ENCODE measurements at places on chromosomes 3 and 15.

DNA sequence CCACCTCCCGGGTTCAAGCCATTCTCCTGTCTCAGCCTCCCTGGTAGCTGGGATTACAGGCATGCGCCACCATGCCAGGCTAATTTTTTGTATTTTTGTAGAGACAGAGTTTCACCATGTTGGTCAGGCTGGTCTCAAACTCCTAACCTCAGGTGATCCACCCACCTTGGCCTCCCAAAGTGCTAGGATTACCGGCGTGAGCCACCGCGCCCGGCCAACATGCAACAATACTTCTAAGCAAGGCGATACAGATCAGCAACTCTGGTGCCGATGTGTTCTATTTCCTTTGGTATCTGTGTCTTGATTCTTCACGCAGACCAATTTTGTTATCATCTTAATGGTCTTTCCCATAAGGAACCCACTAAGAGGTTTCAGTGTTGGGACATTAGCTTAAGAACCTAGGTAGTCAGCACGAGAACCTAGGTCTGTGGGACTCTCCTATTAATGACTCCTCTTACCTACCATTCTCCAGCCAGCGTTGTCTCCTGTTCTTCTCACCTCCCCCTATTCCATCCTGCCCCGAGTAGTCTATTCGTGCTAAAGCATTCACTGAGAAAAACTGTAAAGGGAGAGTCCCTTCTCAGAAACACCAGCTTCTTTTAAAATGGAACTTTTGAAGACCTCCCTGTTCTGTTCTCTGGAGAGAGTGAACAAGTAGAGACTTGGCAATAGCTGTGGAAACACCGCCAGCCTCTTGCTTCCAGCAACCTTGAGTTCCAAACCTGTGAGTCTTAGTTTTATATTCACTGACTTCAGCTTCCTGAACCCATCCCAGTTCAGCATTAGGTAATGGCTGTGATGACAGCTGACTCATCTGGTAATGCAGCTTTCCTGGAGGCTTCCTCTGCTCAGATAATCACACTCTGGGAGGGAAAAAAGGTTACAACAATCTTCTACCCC is 61.2 kb downstream of the TSC22D2 start:
- no peak for DNase-seq

DNA sequence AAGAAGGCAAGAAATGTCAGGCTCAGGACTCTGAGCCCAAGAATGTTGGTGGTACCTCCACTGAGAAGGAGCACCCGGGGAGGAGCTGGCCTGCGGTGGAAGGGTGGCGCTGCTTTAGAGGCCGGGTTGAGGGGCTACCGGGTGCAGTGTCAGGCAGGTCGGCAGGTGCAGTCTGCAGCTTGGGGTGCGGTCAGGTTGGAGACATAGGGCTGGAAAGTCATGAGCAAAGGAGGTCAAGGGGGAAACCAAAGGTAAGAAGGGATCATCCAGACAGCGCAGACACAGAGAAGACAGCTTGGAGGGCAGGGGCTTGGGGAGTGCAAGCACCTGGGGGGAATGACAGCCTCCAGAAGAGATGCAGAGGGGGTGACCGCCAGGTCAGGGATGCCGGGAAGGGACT is 274.4 kb upstream of the LYSMD4 start:
- no peak for DNase-seq

DNA sequence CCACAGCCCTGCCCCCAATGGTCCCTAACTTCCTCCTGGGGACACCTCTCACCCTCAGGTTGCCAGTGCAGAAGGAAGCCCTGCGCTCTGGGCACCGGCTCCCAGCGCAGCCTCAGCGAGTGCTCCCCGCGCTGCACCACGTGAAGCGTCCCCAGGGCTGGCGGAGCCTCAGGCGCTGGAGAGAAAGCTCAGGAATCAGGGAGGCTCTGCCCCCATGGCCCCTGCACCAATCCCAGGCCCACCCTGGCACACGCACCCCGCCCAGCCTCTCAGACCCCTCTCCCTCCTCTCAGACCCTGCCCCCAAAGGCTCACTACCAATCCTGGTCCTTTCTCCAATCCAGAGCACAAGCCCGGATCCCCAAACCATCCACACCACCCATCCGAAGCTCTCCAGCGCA is 6.9 kb downstream of the COL7A1 start:
- no peak for DNase-seq

GRCh38 chr3:110897046-110897445 is 174.6 kb upstream of the NECTIN3 start:
- DNase-seq: no peak

- DNase-seq: no peak
These were observed 198.6 kb upstream of the NR2E3 start for GRCh38 chr15:71611553-71612396.

- no peak for DNase-seq
These were observed 101.7 kb downstream of the LSM3 start for GRCh38 chr3:14280326-14280725.

DNA sequence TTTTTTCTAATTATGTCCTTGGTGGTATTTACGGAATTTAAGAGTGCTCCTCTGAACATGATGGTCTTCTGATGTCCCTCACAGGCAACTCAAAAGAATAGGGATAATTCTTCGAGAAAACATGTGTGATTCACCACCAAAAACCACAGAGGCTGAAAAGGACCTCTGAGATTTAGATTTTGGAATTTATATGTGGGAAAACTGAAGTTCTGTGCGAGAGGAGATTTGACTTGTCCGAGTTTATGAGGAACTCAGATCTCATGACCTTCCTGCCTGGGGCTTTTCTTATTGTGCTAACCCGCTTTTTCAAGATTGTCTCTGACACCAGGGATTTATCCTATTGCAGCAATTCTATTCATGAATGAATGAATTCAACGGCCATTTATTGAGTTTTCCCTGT is 142.4 kb downstream of the FAM43A start:
- DNase-seq: no peak

DNA sequence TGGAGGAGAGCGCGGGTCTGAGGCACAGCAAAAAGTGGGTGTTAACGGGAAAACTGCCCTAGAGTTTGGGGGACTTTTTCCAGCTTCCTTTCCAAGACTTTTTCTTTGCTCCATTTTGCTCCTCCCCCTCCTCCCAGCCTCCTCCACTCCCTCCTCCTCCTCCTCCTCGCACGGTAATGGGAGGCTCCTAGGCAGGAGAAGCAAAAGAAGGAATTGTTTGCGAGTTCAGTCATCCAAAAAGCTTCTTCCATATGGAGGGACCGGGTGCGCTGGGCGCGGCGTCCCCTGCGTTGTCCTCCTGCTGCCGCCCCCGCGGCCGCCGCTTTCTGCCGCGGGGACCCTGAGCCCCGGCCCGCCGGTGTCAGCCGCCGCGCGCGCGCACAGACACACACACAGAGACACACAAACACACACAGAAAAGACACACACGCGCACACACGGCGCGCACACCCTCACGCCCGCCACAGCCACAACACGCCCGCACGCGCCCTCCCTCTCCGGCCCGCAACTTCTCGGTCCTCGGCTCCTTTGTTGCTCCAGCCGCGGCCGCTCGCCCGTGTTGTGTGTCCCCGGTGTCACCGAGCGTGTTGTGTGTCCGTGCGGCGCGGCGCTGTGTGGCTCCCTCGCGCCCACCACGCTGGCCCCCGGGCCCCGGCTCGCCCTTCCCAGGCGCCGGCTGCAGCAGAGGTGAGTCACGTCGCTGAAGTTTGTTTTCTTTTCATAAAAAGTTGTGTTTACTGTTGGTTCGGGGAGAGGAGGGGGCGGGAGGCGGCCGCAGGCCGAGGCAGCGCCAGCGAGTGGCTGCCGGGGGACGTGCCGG is at the start of gene BOC:
Gene BOC (plus strand): TSS at position 228 of the 820 bp plus-strand sequence. CDS start 38,246 bp downstream, outside the sequence.
- DNase-seq: peak; percentile 43

DNA sequence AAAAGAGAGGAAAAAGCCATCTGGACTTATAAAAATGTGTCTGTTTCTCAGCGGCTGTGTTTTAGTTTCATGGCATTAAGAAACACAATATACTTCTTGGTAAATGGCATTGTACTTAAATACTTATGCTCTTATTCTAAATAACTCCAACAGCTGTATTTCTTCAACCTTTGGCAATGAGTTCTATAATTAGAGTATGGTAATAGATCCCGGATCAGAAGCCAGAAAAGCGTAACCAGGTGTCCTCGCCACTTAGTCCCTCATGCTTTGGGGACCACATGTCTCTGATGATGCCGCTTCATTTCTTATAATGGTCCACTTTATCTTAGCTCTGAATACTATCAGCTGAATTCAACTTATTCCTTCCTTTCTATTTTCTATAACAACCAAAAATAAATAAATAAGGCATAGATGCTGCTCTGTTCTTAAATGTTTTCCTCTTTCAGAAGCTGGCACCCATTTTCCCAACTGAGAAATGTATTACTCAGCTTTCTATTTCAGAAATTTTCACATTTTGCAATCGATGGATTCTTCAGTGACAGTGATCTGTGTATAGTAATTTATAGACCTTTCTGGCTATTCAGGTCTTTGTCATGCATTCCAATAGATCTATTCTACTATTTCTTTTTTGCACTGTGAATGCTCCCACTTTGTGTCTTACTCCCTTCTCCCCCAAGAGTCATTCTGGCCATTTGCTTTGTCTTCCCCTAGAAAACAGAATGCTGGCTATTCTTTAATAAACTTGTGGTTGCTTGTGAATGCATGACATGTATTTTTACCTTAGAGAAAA is 87.6 kb upstream of the KBTBD8 start:
- DNase-seq: no peak

DNA sequence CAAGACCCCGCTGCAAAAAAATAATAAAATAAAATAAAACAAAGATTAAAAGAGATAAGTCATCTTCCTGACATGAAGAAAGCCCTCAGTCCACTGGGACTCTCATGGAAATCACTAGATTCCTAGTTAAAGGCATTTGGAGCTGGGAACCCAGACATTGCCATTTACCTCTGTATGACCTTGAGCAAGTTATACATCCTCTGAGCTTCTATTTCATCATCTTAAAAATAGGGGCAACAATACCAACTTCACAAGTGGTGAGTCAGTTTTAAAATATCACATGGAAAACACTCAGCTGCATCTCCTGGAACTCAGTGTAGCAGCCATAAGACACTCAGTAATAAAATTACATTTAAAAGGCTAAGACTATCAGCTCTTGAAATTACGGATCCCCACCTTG is 334.8 kb downstream of the ERC2 start:
- no peak for DNase-seq

GRCh38 chr3:111785034-111785433 is 74.0 kb upstream of the PHLDB2 start:
- no peak for DNase-seq

- DNase-seq: no peak
These were observed 84.4 kb downstream of the RFTN1 start for GRCh38 chr3:16429086-16429485.

GRCh38 chr3:65596571-65597225 is 442.0 kb downstream of the MAGI1 start:
- DNase-seq: no peak

GRCh38 chr3:124964387-124964786 is 29.8 kb upstream of the MUC13 start:
- no peak for DNase-seq

DNA sequence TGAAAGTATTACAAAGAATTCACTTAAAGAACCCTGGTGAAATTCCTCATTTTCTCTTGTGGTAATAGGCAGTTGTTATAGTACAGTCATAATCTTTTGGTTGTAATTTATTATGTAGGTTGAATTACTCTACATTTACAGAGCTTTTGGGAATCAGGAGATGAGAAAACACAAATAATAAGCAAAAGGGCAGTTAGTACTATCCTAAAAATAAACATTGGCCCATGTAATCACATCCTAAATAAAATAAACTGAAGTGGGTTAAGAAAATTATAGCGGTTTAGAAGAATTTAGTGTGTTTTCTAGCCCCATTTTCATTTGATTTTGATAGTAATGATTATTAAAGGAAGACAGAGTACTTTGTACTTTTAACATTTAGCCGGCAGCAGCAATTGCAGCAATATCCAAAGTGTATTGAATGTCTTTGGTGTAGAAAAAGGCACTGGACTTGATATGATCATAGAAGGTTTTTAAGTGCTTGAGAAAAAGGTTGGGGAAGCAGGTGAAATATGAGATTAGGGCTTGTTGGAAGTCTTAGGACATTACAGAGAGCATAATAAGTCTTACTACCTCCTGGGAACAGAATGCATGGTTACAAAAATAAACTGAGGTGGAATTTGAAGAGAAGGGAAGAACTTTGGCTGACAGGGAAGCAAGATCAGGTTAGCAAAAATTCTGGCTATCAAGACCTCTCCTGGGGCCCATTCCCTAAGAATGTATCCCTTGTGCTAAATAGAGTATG is 79.9 kb downstream of the MBNL1 start:
- no peak for DNase-seq

DNA sequence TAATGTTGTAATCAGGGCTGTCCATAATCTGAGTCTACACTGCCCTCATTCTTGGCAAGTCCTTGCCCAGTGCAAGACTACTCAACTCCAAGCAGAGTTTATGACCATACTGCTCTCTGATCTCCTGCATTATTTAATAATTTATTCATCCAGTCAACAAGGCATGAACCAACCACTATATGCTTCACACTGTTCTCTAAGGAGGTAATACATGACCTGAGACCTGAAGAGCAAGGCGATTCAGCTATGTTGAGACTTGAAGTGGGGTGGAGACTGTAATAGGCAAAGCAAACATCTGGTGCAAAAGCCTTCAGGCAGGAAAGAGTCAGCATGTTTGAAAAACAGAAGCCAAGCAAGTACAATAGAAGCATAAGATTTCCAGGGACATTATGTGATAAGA is 1362.8 kb downstream of the ROBO2 start:
- DNase-seq: no peak

DNA sequence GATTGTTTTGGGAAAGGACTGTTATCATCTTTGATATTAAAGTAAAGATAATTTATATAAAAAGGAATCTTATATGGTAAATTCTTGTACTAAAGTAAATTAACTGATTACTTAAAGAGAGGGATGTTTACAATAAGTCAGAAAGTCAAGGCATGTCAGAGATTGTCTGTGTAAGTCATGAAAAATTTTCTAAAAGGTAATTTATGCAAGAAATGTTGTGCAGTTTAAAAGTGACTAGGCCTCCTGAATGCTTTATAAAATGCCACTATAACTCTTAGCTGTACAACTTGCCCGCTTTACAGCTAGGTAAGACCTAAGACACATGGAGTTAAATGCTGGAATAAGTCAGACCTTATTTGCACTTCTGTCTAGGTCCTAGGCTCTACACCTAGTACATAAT is 692.9 kb downstream of the GBE1 start:
- no peak for DNase-seq

DNA sequence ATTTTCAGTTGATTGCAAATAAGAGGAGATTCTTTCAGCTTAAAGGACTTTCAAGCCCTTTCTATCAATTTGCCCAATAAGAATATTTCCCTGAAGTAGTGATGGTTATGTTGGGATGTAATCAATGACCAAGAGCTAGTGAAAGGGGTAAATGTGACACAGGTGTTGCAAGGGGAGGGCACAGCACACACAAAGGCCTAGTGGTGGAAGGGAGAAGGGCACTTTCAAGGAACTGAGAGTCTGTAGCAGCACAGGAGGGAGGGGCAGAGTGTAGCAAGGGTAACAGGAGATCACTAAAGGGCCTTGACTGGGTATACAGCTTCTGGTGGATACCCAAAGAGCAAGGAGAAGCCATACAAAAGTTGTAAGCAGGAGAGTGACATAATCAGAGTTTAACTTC is 217.8 kb upstream of the ARHGEF26 start:
- DNase-seq: no peak

GRCh38 chr3:19002606-19003005 is 145.7 kb upstream of the KCNH8 start:
- no peak for DNase-seq

- DNase-seq: peak; percentile 13
These were observed 79.6 kb downstream of the TP63 start for GRCh38 chr3:189710620-189711402.

- peak; percentile 12 for DNase-seq
These were observed 452.8 kb upstream of the THBS1 start for GRCh38 chr15:39127925-39128617.

Measured in activated CD4-positive, alpha-beta T cell treated with anti-CD3 and anti-CD28 coated beads for 36 hours (primary cell).